ENCODE measurements at places on chromosomes 4 and X.

- DNase-seq: no peak
Observed at GRCh38 chr4:61380865-61381264, 180.7 kb downstream of the ADGRL3 start.

GRCh38 chr4:1980561-1981041 lies 28.2 kb downstream of the NELFA start:
- DNase-seq: no peak

GRCh38 chr4:142156256-142156655 lies 519.9 kb downstream of the IL15 start:
- no peak for DNase-seq

GRCh38 chr4:94244829-94245185 lies 37.1 kb downstream of the SMARCAD1 start:
- DNase-seq: no peak

DNA sequence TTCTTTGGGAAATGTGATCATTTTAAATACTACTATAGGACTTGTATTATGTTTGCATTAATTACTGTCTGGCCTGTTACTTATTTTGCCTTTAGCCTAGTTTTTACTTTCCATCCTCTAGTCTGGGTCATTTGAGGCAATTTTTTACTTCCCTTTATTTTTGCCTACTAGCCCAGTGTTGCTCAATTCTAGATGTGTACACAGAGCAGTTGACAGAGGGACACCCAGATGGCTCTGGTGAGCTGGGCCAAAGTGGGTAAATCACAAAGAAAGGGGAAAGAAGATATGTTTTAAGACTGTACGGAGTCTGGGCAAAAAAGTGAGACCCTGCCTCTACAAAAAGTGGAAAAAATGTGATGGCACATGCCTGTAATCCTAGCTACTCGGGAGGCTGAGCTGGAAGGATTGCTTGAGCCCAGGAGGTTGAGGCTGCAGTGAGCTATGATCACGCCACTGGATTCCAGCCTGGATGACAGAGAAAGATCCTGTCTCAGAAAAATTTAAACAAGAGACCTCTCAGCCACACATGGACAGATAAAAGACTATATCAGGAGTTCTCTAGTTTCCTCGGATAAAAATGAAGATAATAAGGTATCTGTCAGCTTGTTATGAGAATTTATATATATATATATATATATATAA lies 35.7 kb downstream of the APOO start:
- no peak for DNase-seq

DNA sequence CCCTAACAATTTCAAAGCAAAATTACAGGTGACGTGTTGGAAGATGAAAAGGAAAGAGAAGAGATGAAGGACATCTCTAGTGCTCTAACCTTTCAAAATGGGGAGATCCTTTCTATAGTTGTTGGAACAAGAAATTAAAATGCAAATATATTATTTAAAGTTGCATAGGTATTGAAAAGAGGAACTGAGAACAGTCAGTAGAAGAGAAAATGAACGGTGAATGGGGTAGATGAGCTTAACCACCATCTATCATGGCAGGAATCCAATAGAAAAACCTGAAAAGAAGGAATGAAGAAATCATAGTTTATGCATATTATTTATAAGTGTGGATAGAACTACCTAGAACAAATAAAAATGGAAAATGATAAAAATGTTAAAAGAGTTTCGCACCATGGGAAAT lies 42.0 kb downstream of the ANXA5 start:
- DNase-seq: no peak

- DNase-seq: no peak
Observed at GRCh38 chr4:59570860-59571476, 1629.2 kb upstream of the ADGRL3 start.

GRCh38 chr4:128863312-128864075 lies 54.0 kb downstream of the JADE1 start:
- DNase-seq: peak; percentile 78

DNA sequence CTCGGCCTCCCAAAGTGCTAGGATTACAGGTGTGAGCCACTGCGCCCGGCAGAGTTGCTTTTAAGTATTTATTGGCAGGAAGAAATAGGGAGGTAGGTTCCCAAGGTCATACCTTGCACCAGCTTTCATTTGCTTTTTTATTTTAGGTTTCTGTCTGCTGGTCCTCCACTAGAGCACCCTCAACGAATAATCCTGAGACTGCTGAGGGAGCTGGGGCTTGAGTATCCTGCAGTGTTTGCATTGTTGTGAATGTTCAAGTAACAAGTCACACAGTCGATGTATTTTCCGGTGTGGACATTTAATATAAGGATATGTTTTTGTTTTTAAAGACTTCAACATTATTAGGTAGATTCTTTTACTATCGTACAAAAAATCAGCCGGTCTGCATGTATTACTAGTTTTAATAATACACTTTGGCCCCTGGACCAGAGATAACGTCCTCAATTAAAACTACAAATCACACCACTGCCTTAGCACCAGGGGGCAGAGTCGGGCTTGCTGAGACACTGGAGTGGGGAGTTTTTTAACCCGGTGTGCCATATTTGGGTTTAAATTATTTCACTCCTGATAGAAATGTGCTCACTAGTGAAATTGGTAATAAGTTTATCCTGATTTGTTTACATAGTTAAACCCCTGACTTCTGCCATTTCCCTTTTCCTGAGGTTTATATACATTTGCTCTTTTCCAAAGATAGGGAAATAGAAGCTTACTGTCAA lies 11.6 kb downstream of the SMIM20 start:
- peak; percentile 23 for DNase-seq

GRCh38 chrX:64093761-64094160 lies 111.7 kb downstream of the AMER1 start:
- peak; percentile 20 for DNase-seq

DNA sequence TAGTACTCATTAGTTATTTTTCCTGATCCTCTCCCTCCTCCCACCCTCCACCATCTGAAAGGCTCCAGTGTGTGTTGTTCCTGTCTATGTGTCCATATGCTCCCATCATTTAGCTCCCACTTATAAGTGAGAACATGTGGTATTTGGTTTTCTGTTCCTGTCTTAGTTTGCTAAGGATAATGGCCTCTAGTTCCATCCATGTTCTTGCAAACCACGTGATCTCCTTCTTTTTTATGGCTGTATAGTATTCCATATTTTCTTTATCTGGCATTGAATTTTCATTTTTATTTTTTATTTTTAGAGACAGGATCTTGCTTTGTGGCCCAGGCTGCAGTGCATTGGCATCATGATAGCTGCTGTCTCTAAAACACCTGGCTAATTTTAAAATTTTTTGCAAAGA lies 11.9 kb upstream of the UBE2K start:
- DNase-seq: no peak

DNA sequence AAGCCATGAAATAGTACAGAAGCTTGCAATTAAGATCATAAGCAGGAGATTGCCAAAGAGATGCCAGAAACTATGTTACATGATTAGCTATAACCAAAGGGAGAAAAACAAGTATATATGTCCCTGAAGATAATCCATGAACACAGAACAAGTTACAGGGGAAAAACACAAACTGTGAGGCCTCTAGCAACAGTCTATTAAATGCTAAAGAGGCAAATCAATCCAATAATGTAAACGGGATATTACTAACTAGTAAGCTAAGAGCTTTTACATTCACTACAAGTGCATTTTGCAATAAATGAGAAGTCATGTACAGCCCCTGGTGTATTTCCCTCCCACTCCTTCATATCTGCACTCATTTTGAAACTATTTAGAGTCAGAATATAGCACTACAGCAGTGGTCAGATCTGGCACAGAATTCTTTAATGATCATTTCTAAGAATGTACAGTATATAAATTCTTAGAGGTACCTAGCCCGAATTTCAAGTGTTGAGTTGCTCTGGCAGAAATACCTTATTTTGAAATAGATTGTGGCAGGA lies 449.8 kb upstream of the SMIM31 start:
- no peak for DNase-seq

All from EL (cell line).